ENCODE measurements at places on chromosomes 6 and 20.

GRCh38 chr6:32218167-32218566 is 5.7 kb downstream of the NOTCH4 start:
- DNase-seq = no peak

DNA sequence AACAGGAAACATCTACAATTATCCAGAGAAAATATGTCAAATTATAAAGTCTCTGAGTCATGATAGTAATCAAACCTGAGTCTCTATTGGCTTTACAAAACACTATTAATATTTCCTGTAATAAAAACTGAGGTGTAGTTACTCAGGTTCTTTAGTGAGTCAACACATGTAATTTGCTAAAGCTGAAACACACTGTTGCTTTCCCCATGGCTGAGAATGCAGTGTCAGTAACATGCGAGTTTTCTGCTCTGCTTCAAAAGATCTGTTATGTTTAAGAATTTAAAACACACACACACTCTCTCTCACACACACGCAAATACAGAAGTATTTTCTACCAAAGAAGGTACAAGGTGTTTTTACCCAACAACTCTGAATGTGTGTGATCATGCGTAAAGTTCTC is 38.6 kb downstream of the ATXN1 start:
- DNase-seq = no peak

DNA sequence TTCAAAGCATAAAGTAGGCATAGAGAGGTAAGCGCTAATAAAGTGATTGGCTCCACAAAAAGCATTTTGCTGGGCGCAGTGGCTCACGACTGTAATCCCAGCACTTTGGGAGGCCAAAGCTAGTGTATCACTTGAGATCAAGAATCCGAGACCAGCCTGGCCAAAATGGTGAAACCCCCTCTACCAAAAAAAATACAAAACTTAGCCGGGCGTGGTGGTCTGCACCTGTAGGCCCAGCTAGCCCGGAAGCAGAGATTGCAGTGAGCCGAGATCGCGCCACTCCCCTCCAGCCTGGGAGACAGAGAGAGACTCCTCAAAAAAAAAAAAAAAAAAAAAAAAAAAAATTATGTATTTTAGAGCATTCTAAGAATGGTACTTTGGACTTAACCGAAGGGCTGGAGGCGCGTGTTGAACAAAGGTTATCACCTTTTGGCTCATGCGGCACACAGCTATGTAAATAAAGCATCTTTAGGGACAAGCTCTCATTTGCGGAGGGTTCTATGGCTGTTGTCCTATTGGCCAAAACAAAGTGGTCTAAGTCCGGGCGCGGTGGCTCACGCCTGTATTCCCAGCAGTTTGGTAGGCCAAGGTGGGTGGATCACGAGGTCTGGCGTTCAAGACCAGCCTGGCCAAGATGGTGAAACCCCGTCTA is 17.4 kb downstream of the HFE start:
- DNase-seq = no peak

DNA sequence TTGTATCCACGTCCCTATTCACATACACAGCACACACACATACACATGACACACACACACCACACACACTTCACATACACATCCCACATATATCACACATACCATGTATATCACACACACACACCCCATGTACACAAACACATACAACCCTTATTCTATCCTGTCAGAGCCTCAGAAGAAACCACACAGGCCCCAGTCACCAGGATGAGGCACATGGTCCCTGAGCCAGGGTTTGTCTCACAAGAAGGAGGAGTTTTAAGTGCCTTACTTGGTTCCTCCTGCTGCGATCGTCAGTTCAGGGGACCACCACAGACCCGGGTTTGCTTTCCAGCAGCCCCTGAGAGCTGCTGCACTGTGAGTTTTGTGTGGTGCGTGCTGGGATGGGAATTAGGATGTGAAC is 23.6 kb downstream of the BFSP1 start:
- no peak for DNase-seq

DNA sequence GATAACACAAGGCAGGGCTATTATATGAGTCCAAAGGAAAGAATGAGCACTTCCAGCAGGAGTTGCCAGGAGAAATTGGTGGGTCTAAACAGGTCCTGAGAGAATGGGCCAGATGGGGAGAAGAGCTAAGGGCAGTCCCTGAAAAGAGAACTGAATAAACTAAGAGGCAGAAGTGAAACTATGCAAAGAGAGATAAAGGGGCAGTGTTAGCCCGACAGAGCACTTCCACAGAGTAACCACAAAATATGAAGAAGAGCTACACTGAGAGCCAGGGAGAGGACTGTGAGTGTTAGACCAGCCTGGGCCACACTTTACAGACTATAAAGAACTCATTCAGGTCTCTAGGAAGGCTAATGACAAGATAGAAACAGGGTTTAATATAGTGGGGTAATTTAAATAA is 43.8 kb downstream of the RALGAPA2 start:
- no peak for DNase-seq
